ENCODE measurements at places on chromosomes 12 and 14.

- DNase-seq = no peak
Measured at GRCh38 chr14:97120611-97121031, 323.4 kb downstream of the VRK1 start.

DNA sequence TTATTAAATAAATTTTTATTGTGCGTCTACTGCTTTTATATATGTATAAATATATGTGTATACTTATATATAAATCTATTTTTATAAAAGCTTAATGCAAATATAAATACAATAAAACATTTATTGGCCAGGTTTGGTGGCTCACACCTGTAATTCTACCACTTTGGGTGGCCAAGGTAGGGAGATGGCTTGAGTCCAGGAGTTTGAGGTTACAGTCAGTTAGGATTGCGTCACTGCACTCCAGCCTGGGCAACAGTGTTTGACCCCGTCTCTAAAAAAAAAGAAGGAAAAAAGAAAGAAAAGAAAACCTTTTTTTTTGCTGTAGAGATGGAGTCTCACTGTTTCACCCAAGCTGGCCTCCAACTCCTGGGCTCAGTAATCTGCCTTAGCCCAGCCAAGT, 20.9 kb downstream of the ACTR6 start:
- no peak for DNase-seq

- DNase-seq = no peak
Measured at GRCh38 chr14:74402401-74403251, 23.4 kb downstream of the SYNDIG1L start.

GRCh38 chr14:28001002-28001401, 765.6 kb upstream of the FOXG1 start:
- no peak for DNase-seq

- no peak for DNase-seq
Measured at GRCh38 chr14:90778571-90779255, 37.5 kb downstream of the TTC7B start.

DNA sequence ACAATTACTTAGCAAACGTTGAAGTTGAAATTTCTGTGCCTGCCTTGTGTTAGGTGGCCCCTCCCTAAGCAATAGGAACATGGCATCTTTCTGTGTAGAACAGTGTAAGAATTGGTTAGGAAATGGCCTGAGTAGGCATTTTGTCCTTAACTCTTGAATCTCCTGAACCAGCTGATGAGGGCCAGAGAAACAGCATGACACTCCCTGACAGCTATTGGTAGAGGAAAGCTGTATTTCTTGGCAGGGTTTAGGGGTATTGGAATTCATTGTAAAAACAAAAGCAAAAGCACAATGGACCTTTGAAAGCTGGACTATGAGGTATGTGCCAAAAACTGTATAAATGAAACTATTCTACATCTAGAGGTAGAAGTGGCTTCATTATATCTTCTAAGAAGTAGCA, 40.6 kb upstream of the LRTM2 start:
- DNase-seq = peak; percentile 42

DNA sequence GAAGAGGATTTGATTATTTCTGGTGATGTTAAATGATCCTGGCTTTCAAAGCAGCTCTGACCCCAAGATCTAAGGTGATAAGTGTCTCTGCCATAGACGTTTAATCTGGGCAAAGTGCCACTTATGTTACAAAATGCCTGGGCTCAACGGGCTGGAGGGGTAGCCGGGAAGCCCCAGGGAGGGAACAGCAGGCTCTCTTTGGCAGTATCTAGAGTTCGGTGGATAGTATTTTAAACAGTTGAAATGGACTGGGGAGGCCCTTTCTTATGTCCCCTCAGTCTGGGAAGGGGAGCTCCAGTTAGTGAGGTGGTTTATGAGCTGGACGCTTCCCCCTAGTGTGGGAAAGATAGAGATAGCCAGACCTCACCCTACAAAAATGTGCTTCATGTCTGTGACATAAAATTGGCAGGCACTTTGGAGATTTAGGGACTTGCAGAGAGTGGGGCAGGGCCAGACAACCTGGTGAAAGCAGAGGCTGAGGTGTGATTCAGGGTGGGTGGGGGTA, 5.5 kb upstream of the HOXC11 start:
- peak; percentile 63 for DNase-seq

- DNase-seq = no peak
Measured at GRCh38 chr14:29410581-29410980, 517.1 kb downstream of the PRKD1 start.

DNA sequence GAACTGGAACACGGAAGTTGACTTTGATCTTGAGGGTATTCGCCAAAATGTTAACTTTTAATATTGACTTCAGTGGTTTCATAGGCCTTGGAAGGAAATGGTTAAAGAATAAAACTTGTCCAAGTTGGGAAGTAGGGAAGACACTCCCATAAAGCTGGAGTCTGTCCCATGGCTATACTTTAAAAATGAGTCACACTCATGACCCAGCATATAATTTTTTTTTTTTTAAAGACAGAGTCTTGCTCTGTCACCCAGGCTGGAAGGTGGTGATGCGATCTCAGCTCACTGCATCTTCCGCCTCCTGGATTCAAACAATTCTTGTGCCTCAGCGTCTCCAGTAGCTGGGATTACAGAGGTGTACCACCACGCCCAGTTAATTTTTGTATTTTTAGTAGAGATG, 19.6 kb downstream of the TMPRSS12 start:
- DNase-seq = peak; percentile 37

DNA sequence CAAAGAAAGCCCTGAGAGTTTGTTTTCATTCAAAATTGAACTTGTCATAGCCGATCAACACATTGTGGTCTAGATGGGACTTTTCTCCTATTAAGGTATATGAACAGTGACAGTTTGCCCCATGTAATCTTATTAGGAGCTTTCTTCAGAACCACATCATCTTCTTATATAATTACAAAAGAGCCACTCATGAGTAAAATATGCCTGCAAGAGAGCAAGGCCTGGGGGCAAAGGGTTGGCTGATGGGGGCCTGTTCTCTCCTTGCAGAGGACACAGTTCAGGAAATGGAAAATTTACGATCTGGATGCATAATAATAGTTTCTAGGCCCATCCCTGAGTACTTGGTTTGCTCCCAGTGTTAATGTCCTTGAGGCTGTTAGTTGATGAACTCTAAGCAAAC, 87.8 kb downstream of the FLRT2 start:
- DNase-seq = no peak

Data from foreskin fibroblast (primary cell).